ENCODE measurements at places on chromosomes 6 and 20.

DNA sequence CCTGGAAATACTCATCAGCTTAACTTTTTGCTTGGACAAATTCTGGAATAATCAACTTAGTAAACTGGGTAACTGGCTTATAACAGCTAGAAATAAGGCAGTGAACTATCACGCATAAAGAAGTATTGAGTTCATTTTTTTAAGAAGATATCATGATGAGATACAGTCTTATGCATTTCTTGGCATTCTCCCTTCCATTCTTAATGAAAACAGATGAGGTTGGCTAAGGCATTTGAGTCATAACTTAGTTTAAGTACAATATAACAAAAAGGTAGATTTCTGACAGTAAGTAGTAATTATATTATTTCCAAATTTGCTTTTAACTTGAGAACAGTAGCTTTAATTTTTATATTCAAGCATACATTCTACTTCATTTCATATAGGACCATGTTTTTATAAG lies 56.1 kb downstream of the SAMD5 start:
- DNase-seq = no peak

- no peak for DNase-seq
These were observed 61.0 kb downstream of the LYRM4 start for GRCh38 chr6:5199702-5200101.

DNA sequence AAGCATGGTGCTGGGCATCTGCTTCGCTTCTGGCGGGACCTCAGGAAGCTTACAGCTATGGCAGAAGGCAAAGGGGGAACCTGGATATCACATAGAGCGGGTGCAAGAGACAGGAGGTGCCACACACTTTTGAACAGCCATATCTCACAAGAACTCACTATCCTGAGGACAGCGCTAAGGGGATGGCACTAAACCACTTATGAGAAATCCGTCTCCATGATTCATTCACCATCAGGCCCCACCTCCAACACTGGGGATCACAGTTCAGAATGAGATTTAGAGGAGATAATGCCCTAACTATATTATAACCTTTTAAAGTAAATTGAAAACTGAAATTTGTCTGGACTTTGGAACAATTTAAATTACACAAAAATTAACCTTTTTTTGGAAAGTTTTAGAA lies 37.8 kb upstream of the SUMO4 start:
- DNase-seq = no peak

- peak; percentile 52 for DNase-seq
These were observed 135.9 kb downstream of the KHDRBS2 start for GRCh38 chr6:62150048-62150663.

DNA sequence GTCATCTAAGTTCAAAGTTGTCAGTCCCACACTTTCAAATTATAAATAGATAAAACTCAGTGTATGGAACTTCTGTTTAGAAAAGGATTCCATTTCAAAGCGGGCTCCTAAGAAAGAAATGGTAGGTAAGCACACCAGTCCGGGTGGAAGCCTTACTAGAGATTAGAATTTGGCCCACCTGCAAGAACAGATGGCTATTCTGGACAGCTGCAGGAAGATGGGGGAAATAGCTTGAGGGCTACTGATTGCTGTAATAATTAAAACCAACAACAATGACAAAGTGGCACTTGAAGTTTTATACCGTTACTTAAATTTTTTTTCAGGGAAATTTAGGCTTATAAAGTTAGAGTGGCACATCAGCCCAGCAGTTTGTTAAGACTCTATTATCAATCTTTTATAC lies 83.3 kb downstream of the HIVEP2 start:
- DNase-seq = no peak

GRCh38 chr20:52614051-52614863 lies 357.9 kb upstream of the TSHZ2 start:
- no peak for DNase-seq

DNA sequence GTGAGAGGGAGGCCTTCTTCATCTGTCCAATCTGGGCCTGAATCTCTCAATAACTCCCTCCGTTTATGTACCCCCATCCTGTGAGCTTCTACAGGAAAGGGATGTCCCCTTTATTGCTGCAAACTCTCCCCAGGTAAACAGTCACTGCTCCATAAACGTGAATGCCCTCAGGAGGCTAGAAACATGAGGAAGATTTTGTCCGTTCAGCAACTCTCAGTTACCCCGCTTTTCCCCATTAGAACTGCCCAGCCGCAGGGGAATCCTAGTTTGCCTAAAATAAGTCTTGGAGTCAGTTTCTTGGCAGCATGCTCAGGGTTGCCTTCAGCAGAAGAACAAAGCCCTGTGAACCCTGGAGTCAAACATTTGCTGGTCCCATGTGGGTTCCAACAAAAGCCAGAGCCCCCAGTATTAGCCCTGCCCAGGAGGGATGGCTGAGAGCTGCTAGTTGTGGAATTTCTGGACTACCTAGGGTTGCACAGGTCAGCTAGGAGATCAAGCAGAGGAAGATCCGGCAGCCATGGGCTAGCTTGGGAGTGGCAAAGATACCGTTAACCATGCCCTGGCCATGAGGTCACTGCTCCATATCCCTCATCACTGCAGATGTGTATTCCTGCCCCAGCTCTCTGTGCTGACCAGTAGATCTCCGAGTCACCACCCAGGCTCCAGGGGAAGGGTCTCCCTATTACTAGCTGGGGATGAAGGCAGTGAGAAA lies 640 bp downstream of the LRRN4 start:
- no peak for DNase-seq

- no peak for DNase-seq
These were observed 9.2 kb upstream of the L3MBTL3 start for GRCh38 chr6:130009146-130009545.

GRCh38 chr6:112618849-112619248 lies 271.7 kb downstream of the RFPL4B start:
- no peak for DNase-seq

- DNase-seq = peak; percentile 41
These were observed 208.3 kb downstream of the TASP1 start for GRCh38 chr20:13430346-13431002.
